ENCODE measurements at places on chromosomes 16 and 17.

DNA sequence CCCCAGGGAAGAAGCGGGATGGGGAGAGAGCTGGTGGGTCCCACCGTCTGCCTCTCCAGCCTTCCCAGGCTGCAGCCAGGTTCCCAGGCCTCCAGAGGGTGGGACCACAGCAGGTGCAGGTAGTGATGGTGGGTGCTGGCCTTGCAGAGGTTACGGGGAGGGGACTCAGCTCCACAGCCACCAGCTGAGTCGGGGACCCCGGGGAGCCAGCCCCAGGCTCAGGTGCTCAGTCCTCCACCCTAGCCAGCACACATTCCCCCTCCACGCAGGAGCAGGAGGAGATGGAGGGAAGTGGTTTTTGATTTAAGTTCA is 5.0 kb downstream of the TP53I13 start:
- DNase-seq, result no peak

- peak; percentile 47 for DNase-seq
These were observed 2.4 kb upstream of the ACSF2 start for GRCh38 chr17:50423553-50424159.

- DNase-seq, result no peak
These were observed 10.9 kb downstream of the RARA start for GRCh38 chr17:40319651-40320540.

DNA sequence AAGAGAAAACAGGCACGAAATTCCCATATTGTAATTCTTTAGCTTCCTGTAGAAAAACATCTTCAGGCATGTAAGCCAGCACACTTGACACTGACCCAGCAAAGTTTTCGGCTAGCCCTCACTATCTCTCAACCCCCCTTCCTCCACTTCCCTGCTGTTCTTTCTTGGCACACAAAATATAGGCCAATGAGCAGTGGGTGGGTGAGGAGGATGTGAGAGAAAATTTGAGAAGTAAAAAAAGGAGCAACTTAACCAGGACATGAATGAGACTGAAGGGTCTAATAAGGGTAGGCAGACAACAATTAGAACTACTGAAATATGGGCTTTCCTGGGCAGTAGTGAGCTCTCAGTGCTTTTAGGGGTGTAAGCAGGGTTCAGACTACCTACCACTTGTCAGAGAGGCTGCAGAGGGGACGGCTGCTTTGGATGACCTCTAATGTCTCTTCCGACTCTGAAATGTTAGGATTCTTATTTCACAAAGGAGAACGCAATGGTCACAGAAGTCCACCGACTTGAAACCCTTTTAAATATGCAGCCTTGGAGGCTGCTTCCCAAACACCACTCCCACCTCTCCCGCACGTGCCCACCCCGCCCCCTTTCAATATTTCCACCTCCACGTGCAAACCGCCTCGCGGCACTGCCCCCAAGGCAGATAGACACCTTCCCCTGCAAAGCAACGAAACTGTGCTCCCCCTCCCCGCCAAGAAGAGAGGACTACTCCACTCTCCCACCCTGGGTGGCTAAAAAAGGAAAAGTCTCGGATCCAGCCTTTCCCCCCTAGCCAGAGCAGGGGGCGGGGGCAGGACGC is 889 bp downstream of the MBTD1 start:
- no peak for DNase-seq

GRCh38 chr16:31260136-31260931 is 559 bp downstream of the ITGAM start:
- no peak for DNase-seq

DNA sequence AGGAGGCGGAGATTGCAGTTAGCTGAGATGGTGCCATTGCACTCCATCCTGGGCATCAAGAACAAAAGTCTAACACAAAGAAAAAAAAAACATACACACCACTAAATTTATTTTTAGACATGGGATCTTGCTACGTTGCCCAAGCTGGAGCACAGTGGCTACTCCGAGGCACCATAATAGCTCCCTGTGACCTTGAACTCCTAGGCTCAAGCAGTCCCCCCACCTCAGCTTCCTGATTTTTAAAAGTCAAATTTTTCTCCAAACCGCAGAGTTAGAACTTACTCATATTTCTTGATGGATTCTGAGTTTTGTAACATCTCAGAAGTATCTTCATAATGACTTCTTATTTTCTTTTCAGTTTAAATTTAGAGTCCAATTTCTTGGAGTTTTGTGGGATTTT is 3.4 kb downstream of the CMTM4 start:
- no peak for DNase-seq

GRCh38 chr17:50194934-50195865 is 6.2 kb downstream of the COL1A1 start:
- peak; percentile 75 for DNase-seq

GRCh38 chr17:81371910-81372760 is 23.1 kb upstream of the BAHCC1 start:
- peak; percentile 46 for DNase-seq

- no peak for DNase-seq
These were observed 183.7 kb downstream of the SNX29 start for GRCh38 chr16:12160249-12160648.

Data from fibroblast of gingiva (primary cell).